ENCODE measurements at places on chromosomes 5 and 9.

GRCh38 chr5:115838885-115839518, 2.4 kb downstream of the ATG12 start:
- peak; percentile 75 for DNase-seq

DNA sequence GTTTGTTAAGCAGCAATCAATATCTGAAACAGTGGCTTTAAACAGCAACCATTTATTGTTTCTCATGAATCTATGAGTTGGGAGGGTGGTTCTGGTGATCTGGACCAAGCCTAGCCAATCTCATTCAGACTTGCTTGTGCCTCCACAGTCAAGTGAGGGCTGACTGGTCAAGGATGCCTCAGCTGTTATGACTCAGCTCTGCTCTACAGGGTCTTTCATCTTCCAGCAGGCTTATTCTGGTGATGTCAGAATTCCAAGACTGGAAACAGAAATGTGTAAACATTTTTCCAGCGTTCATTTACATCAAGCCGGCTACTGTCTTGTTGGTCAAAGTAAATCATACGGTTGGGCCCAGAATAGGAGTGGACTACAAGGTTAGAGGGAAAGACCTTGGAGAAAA, 2.5 kb upstream of the PIP5K1B start:
- no peak for DNase-seq

- DNase-seq = no peak
Measured at GRCh38 chr5:168365581-168366081, 74.2 kb downstream of the WWC1 start.

DNA sequence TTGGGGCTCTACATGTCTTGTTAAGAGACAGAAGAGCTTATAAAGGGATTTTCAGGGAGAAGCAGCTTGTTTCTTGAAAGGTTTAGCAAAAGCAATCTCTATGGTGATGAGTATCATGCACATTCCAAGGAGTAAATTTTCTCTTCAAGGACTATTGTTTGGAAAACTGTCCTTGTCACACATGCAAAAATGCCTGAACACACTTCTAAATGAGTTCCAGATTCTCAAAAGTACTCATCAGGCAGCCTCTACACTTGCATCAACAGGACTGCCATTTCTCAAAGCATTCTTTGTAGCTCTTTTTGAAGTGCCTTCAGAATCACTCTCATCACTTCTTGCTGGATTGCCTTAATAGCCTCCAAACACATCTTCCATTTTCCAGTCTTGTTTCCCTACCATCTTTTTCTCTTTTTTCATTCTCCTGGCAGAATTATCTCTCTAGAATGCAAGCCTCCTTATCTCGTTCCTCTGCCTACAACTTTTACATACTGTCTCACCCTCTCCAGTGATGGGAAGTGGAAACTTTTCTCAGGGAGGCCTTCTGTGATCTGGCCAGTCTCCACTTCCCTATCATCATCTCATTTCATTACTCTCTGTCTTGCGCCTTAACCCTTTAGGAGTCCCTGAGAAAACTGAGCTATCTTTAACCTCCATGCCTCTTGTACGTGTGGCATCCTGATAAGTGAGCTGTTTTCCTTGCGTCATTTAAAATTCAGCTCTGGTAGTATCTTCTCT, 631.5 kb upstream of the TLE4 start:
- DNase-seq = no peak

DNA sequence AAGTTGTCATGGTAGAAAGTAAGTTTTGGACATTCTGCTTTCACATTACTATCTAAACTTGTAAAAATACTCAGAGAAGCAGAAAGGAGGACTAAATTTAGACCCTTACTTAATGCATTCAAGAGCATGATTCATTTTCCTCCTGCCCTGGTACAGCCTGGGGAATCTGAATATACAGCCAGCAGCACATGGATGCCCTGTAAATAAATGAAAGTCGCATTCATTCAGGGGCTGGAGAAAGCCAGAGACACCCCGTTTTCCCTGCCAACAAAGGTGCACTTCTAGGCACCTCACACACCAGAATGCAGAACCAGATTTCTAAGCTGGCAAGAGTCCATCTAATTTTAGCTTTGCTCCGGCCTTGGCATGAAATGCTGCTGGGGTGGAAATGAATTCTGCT, 172.7 kb upstream of the KLF9 start:
- DNase-seq = no peak

GRCh38 chr5:156678484-156678883, 171.6 kb upstream of the PPP1R2B start:
- no peak for DNase-seq

- peak; percentile 28 for DNase-seq
Measured at GRCh38 chr9:87701931-87702421, 23.9 kb upstream of the CTSL start.

Data from NCI-H82 (cell line).